ENCODE measurements at places on chromosomes 4 and X. TPM values are rescaled to one million over a fixed set of nuclear protein-coding genes. Genes with fewer than 3 reads are reported as not detected.

Gene PTPN13
- 63.5 TPM for total RNA-seq

Gene CTAG2
- not detected for total RNA-seq

Gene YTHDC1
- 62.0 TPM for total RNA-seq

Gene ADH5
- total RNA-seq = 110 TPM

Gene DCTD
- 95.5 TPM for total RNA-seq

Gene ATP8A1
- total RNA-seq = 1.9 TPM

Gene PSAPL1
- total RNA-seq = not detected

Gene SMARCA5
- total RNA-seq = 35.2 TPM

Gene ZRSR2
- total RNA-seq = 8.7 TPM

Gene TMPRSS11D
- 11.3 TPM for total RNA-seq

Gene NMU
- 4.7 TPM for total RNA-seq

Gene HMGN5
- 0.34 TPM for total RNA-seq

Gene COL4A5
- 58.4 TPM for total RNA-seq

Gene KIAA0232
- 26.0 TPM for total RNA-seq

Gene PPP1R2C
- not detected for total RNA-seq

Gene ART3
- not detected for total RNA-seq

Gene HPGDS
- total RNA-seq = not detected

Gene RHOXF2B
- total RNA-seq = not detected

Gene ASB9
- not detected for total RNA-seq

Gene INPP4B
- 35.6 TPM for total RNA-seq

Gene GLOD5
- not detected for total RNA-seq

Gene ETDB
- not detected for total RNA-seq

Gene ADRA2C
- total RNA-seq = 0.93 TPM

Gene FBXL5
- 103 TPM for total RNA-seq

Gene MAMLD1
- under 0.01 TPM for total RNA-seq

Gene SOWAHD
- under 0.01 TPM for total RNA-seq

Gene FGB
- not detected for total RNA-seq

Gene ENPEP
- 0.34 TPM for total RNA-seq

Gene C4orf36
- total RNA-seq = 1.7 TPM

Gene FRYL
- total RNA-seq = 60.1 TPM

Gene P2RY4
- not detected for total RNA-seq

Gene FREM3
- not detected for total RNA-seq

Gene CCDC160
- not detected for total RNA-seq

Gene SPINK2
- total RNA-seq = 0.28 TPM

Gene SERTM2
- not detected for total RNA-seq

Gene SSX3
- not detected for total RNA-seq

Gene LPAR4
- total RNA-seq = not detected

Gene MMRN1
- under 0.01 TPM for total RNA-seq

Gene MND1
- 1.7 TPM for total RNA-seq

Gene AKAP4
- total RNA-seq = not detected

Gene FGFBP2
- not detected for total RNA-seq

Gene RPS3A
- total RNA-seq = 3,415 TPM

Gene STATH
- total RNA-seq = not detected

Gene ARFIP1
- 48.4 TPM for total RNA-seq

Gene BANK1
- total RNA-seq = 0.34 TPM

Gene PIN4
- 19.2 TPM for total RNA-seq

Gene NKX1-1
- not detected for total RNA-seq

Gene NR3C2
- 0.34 TPM for total RNA-seq

Gene ZC4H2
- total RNA-seq = 4.1 TPM

Gene EDA2R
- 5.1 TPM for total RNA-seq

Gene VEGFD
- total RNA-seq = 0.21 TPM

Gene ADAMTS3
- 0.78 TPM for total RNA-seq

Gene MCF2
- total RNA-seq = 0.34 TPM

Gene GAGE12E
- not detected for total RNA-seq

Gene SPANXD
- not detected for total RNA-seq

Measured in nasal cavity respiratory epithelium epithelial cell of viscerocranial mucosa (primary cell).